Dorsolateral prefrontal cortex (tissue), 122 donors: ENCODE measurements at places on chromosomes 1 and 21.

- DNase-seq, result no peak
Observed at GRCh38 chr1:89823679-89824292, 3.0 kb downstream of the LRRC8D start.

DNA sequence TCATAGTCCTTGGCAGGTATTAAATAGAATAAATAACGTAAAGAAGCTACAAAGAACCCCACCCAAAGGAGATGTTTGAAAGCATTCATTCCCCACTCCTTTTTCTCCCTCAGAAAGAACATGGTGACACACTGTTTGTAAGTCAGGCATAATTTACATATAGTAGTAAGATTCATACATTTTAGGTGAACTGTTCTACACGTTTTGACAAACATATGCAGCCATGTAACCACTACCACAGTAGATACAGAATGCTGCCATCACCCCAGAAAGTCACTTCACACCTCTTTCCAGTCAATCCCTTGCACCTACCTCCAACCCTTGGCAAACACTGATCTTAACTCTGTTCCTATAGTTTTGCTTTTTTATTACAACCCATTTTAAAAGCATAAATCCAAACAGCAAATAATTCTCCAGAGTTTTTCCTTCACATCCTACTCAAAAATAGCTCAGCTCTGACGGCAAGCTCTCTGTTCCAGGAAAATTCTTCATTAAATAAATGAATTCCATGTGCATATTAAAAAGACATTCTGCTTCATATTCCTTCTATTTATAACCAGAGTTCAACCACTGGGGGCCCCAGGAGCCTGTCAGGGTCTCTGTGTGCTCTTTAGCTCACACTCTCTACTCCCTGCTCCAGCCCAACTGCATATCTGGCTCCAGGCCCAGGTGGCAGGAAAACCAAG, 258.8 kb downstream of the PLPP3 start:
- DNase-seq, result no peak

DNA sequence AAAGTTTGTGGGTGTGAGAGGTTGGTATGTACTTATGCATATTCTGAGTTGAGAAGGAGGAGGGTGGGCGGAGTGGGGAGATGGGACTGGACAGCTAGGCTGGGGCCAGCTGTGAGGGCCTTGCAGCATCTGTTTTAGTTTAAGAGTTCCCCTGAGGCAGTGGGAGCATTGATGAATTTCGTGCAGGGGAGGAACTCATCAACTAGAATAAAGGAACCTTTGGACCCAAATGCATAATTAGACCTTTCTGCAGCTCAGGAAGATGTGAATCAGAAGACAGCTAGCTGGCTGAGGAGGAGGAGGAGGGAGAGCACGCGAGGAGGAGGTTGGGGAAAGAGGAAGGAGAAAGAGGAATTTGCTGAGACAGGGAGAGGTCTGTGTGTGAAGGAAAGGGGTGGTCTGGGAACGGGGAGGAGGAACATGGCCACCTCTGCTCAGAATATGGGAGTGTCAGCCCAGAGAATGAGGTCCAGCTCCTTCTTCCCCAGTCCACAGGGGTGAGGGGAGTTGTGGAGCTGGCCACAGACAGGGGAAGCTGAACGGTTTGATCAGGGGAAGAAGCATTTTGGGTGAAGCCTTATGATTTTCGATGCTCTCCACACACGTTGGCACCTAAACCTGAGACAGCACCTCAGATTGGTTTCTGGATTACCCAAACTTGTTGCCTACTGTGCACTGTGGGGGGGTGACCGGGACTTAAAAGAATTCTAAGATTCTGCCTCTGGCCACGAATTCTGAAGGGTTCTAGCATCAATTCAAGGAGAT, 27.7 kb downstream of the MYOG start:
- DNase-seq, result no peak

DNA sequence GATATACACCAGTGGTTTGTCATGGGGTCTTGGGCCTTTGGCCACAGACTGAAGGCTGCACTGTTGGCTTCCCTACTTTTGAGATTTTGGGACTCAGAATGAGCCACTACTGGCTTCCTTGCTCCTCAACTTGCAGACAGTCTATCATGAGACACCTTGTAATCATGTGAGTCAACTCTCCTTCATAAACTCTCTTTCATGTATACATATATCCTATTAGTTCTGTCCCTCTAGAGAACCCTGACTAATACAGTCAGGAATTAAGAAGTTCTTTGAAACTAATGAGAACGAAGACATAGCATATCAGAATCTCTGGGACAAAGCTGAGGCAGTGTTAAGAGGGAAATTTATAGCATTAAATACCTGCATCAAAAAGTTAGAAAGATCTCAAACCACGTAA, 110.8 kb downstream of the SLC5A9 start:
- DNase-seq, result no peak

DNA sequence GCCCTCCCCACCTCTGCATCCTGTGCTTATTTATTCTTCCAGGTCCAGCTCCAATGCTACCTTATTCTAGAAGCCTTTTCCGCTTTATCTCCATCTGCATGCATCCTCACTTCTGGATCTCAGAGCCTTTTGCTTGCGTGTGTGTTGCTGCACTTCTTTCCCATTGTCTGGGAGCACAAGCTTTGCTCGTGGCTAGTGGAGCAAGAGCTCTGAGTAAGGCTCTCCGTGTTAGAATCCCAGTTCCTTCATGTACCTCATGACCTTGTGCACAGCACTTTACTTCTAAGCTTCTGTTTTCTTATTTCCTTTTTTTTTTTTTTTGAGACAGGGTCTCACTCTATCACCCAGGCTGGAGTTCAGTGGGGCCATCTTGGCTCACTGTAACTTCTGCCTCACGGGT, 140.0 kb upstream of the POU3F1 start:
- no peak for DNase-seq
